ENCODE measurements at places on chromosomes 1 and 21. TPM values are rescaled to one million over a fixed set of nuclear protein-coding genes. Genes with fewer than 3 reads are reported as not detected.

Gene ACTA1
- not detected for total RNA-seq

Gene SH2D2A
- 0.44 TPM for total RNA-seq

Gene S100B
- not detected for total RNA-seq

Gene TAS1R1
- not detected for total RNA-seq

Gene PAX7
- total RNA-seq, result not detected

Gene OR10J1
- not detected for total RNA-seq

Gene PCBP3
- 1.5 TPM for total RNA-seq

Gene C8A
- not detected for total RNA-seq

Gene TFF3
- total RNA-seq, result 5.4 TPM

Gene DNASE2B
- total RNA-seq, result not detected

Gene TRIM17
- total RNA-seq, result not detected

Gene TBX19
- total RNA-seq, result 1.1 TPM

Gene TRAF3IP3
- not detected for total RNA-seq

GRCh38 chr1:31416101-31416736 lies 3.2 kb downstream of the SERINC2 start:
- no peak for DNase-seq

DNA sequence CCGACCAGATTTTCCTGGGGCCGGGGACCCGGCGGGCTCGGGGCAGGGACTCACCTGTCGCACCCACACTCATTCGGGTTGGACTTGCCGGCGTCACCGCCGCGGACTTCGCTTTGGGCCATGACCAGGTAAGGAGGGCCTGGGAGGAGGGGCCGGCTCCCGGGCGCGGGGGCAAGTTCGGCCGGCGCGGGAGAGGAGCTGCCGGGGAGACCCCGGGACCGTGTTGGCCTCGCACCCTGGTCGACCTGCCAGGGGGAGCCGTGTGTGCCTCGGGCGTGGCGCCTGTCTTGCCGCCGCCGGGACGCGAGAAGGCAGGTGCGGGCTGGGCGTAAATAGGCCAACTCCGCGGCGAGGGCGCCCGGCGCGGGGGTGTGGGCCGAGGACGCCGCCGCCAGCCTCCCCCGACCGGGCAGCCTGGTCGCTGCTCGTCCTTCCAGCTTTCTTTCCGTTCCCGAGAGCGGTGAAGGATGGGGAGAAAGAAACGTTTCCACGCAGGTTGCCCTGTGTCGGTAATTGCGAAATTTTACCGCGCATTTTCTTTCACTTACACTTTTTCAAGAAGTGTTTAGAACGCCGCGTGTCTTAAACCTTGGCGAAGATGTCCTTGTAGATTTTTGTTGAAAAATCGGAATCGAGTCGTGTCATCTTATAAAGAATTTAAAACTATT lies 558 bp downstream of the USP1 start:
- no peak for DNase-seq

DNA sequence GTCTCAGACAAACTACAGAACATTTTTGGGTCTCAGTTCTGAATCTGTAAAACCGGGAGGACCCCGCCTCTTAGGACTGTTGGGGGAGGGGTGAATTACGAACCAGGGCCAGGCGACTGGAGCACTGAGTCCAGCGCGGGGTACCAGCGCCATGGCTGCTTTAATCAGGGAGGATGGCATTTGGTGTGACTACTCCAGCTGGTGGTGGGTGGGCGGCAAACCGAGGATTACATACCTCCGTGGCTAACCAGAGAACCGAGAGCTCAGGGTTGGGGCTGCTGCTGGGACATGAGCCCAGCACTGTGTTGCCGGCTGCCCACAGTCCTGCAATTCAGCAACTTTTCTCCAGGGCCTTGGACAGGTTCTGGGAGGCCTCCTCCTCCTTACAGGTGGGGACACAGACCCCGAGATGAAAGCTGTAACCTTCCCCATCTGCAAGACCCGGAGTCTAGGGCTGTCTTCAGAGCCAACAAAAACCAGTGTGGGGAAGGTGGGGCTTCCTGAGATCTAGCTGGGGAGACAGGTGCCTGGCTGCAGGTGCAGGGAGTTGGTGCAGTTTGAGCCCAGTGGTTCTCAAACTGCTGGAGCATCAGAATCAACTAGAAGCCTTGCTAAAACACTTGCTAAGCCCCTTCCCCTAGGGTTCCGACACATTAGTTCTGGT lies 273.5 kb downstream of the FOXD2 start:
- DNase-seq, result no peak

GRCh38 chr1:147292012-147292411 lies 49.5 kb downstream of the CHD1L start:
- no peak for DNase-seq

DNA sequence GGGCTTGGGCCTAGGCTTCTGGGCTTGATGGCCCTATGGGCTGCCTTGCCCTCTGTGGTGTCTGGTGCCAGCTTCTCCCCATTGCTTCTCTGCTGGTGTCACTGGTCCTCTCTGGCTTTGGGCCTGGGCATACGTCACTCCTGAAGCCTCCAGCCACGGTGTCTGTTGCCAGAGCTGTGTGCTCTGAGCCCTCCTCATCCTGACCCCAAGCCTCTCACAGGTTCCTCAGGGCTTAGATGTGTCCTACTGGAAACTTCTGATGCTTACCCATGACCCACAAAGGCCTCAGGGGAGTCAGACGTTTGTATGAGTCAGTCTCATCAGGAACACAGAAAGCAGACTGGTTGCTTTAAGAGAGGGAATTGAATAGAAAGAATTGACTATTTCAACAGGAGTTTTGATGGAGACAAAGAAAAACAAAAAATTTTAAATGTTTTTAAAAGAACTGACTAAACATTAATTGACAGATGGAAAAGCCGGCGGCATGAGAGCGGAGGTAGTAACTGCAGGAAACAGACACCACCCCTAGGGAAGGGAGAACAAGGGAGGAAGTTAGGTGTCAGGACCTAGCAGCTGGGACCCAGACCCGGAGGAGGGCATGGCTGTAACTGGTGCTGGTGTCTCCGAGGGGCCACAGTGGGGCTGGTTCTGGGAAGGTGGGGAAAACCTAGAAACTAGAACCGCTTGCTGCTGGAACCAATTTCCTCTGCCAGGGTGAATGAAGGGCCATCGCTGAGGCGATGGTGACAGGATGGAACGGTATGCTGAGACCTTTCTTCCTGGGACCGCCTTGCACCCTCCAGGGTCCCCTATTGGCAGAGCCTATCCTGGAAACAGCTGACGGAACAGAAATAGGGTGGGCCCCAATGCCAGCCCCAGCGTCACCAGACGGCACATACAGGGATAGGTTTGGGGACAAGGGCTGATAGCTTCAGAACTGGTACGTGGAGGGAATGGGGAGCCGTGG lies 40.0 kb upstream of the CITED4 start:
- no peak for DNase-seq

DNA sequence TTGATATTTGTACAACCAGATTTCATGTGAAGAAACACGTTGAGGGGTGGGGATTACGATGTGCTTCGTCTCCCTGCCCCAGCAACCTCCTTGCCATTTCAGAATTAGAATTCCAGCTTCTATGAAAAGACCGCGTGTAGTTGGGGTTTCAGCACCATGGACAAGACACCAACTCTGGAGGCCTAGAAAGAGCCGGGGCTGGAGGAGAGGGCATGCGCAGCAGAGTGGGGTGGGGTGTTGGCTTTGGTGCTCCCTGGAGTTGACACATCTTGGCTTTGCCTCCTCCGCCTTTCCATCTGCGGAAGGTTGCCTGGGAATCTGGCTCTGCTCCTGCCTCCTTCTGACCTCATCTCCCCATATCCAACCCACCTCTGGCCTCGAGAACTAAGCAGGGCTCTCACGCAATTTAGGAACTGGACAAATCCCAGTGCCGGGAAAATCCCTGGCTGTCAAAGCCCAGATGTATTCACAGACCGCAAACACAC lies 11.8 kb downstream of the HTR6 start:
- no peak for DNase-seq

- no peak for DNase-seq
These were observed 21.9 kb downstream of the KMO start for GRCh38 chr1:241553886-241554592.

DNA sequence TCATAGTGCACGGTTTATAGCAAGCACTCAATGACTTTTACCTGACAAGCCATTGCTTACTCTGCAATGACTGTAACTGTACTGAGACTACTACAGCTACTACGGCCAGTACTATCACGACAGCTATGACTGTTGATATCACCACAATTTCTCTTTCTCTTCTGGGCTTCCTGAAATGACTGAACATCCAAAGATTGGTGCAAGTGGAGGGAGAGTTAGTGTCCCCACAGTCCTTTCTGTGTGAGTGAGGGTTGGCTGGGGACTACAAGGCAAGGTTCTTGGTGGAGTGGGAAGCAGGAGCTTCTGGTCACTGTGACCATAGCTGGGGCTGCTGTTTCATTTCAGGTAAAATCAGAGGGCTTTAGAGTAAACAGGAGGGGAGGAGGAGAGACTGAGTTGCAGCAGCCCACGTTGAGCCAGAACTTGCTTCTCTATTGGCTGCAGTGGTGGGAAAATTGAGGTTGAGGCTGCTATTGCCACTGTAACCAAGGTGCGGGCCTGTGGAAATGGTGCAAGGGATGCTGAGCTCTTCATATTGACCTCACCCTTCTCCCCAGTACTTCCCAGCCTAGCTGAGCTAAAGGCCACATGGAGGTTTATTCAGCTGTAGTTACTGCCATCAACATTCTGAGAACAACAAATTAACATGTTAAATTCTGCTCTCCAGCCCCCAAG lies 14.1 kb upstream of the IL10 start:
- DNase-seq, result no peak

DNA sequence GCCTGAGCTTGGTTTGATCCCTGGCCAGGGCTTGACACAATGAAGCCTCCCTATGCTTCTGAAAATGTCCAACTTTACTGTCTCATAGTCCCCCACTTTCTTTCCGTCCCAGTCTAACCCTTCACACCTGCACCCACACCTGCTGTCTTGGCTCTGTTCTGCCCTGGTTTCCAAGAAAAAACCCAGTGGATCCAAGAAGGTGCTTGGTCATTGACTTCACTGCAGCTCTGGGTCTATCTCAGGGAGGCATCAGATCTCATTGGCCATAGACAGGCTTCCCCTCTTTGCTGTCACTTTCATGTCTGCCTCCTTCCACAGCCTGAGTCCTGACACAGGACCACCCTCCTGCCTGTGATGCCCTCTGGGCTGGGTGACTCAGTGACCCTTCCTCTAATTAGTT lies 37.8 kb upstream of the ETV3 start:
- DNase-seq, result no peak

- DNase-seq, result no peak
These were observed 74.4 kb upstream of the ZNF648 start for GRCh38 chr1:182135946-182136345.

GRCh38 chr1:19661721-19662228 lies 2.9 kb upstream of the HTR6 start:
- DNase-seq, result no peak

- DNase-seq, result no peak
These were observed 50.5 kb upstream of the ATF3 start for GRCh38 chr1:212557739-212558692.

- no peak for DNase-seq
These were observed 63.1 kb downstream of the CDC14A start for GRCh38 chr1:100415498-100415778.

GRCh38 chr1:50531027-50531426 lies 107.8 kb upstream of the DMRTA2 start:
- no peak for DNase-seq

- no peak for DNase-seq
These were observed 62.1 kb downstream of the USP24 start for GRCh38 chr1:55153031-55153430.

DNA sequence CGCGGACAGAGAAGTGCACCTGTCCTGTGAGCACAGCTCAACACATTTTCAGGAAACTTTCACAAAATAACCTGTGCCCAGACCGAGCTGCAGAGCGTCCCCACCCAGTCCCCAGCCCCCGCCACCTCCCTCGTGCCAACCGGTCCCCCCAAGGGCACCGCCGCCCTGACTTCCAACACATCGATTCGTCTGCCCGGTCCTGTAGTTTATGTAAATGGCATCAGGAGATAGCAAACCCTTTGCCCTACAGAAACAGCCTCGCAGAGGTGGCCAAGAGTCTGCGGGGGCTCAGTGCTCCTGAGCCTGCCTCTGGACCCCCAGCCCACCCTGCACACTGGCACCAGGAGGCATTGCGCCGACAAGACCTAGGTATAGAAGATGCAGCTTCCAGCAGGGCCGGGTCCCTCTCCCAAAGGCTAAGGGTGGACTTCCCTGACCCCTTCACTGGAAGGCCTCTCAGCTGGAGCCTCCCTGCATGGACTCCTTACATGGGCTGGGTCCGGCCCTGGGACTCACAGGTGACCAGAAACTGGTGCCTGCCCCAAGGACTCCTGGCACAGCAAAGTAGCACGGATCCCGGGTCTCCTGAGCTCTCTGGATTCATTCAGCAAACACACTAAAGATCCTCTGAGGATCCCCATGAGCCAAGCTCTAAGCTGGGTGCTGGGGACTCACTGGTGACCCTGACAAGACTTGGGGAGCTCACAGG lies 6.6 kb upstream of the PLEKHG5 start:
- DNase-seq, result no peak

GRCh38 chr1:201245082-201245481 lies 38.2 kb upstream of the PKP1 start:
- DNase-seq, result no peak

DNA sequence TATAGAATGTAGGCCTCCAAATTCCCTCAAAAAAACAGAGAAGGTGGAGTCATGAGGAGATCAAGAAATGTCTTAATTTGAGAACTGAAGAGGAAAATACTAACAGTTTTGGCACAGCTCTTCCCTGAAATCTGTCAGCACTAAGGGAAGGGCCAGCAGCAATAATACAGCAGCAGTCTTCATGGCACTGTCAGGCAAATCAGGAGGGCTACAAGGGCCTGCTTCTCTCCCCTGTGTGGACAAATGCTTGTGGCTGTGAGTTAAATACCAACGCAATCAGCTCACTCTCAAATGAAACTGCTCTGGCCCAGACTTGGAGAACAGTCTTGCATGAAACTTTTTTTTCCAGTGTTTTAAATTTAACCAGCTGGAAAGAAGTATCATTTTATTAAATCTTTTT lies 20.5 kb upstream of the CNN3 start:
- DNase-seq, result no peak

GRCh38 chr1:52880206-52880605 lies 37.6 kb downstream of the ZYG11A start:
- DNase-seq, result no peak

DNA sequence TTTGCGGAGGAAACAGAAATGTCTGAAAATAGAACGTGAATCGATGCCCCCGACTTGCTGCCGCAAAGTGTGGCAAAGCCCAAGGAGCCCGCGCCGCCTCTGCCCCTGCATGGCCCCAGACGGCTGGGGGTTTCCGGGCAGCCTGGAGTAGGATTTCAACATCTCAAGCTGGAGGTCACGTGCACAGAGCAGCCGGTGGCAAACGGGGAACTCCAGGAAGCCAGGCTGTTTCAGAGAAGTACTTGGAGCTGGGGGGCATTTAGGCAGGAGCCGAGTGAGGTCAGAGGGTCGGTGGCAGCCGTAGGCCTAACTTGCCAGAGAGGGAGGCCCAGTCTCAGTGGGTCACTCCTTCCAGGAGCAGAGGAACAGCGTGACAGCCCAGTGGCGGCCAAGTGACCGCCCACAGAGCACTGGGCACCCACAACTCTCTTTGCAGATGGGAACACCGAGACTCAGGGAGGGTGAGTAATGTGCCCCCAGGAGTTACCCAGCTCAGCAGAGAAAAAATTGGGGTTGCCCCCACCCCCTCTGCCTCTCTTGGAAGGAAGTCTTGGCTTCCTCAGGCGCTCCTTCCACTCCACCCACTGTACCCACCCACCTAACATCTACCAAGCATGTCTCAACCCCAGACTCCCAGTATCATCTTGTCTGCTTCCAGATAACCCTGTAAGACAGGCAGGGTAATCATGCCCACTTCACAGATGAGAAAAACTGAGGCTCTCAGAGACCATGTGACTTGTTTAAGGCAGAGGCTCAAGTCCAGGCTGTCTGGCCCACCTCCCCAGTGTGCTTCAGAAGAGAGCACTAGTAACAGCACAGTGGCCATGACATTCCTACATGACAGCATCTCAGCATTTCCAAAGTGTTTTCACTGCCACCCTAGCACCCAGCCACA lies 179.4 kb downstream of the HIVEP3 start:
- no peak for DNase-seq
